ENCODE measurements at places on chromosomes 16 and 17.

DNA sequence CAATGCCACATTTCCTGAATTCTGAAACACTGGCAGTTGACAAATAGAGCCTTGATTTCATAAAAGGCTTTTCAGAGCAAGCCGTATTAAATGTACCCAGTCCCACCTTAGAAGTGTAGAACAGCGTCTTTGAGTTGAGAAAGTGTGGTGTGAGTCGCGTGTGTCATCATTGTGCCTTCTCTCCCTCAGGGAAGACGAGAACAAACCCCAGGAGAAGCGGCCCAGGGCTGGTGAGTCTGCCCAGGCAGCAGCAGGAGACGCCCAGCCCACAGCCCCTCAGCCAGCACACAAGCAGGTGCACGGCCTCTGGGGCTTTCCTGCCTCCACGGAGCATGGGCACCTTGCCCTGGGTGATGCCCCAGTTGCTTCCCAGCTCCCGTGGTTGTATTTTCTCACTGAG lies 34.0 kb downstream of the CIBAR2 start:
- no peak for DNase-seq

DNA sequence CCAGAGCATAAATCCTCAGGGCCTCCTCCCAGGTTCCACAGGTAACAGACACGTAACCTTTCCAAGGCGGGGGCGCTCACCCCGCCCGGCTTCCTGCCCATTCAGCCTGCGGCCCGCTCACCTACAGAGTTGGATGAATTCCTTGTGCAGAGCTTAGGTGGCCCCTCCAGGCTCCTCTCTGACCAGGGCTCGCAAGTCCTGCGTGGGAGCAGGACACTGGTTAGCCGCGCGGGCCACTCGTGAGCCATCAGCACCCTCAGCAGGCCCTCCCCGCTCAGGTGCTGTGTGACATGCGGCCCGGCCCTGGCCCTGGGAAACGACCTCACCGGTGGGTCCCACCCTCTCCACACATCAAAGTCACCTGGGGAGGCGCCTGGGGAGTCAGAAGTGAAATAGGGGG lies 528 bp downstream of the TERB1 start:
- DNase-seq = peak; percentile 7

GRCh38 chr16:81519301-81520150 lies 74.9 kb downstream of the CMIP start:
- DNase-seq = no peak

- DNase-seq = no peak
Measured at GRCh38 chr17:57913575-57914272, 41.5 kb downstream of the CUEDC1 start.

DNA sequence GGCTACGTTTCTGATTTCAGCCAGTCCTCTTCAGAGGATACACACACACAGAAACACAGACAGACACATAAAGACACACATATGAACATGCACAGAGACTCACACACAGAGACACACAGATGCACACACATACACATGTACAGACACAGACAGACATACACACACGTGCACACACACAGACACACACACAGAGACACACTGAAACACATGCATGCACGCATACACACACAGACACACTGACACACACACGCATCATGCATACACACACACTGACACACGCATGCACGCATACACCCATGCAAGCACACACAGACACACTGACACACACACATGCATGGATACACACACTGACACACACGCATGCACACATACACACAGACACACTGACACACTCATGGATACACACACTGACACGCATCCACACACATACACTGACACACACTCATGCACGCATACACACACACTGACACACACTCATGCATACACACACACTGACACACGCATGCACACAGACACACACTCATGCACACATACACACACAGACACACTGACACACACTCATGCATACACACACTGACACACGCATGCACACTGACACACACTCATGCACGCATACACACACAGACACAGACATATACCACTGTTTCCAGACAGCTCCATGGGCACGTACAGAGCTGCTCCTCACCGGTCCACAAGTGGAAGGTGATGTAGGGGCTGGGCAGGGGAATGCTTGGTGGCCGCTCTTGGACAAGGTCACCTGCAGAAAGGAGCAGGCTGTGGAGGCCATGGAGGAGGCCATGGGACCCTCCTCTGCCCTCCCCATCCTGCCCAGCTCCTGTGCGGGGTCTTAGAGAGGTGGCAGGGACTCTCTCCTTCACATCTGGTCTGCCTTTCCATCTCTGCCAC lies 30.1 kb upstream of the MFSD6L start:
- DNase-seq = no peak

GRCh38 chr17:56292010-56292409 lies 138.7 kb downstream of the ANKFN1 start:
- DNase-seq = no peak

- no peak for DNase-seq
Measured at GRCh38 chr16:81817789-81818567, 38.9 kb downstream of the PLCG2 start.

- no peak for DNase-seq
Measured at GRCh38 chr16:57432505-57432904, 14.7 kb downstream of the CIAPIN1 start.

DNA sequence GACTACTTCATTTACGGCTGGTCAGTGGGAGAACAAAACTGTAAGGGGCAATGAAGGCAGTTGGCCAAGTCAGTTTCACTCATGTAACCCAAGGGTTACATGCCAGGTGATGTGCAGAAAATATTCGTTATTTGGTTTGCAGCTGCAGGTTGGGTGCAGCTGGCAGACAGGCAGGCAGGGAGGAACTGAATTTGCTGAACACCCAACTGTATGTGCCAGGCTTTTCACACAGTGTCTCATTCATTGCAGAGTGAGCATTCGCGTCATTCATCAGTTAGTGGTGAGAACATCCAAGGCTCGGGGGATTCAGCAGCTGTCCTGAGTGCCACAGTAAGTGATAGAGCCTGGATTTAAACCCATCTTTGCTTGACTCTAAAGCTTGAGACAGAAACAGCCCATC lies 59.7 kb downstream of the ABCC6 start:
- DNase-seq = no peak

DNA sequence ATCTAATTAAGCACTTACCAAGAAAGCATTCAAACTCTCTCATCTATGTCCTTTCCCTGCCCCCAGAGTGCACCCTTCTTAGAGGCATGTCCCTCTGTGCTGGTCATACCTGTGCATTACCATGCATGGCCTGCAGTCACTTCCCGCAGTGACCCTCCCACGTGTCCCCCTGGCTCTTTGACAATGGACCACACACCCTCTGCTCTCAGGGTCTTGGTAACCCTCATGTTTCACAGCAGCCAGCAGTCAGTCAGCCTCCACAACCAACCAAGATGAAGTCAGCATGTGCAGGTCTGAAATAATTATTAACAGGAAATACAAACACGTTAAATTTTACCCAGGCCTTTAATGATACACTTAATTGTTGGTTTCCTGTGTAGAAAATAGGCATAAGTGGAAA lies 10.1 kb downstream of the KRT33A start:
- DNase-seq = no peak

- no peak for DNase-seq
Measured at GRCh38 chr17:48589060-48589830, 796 bp downstream of the HOXB3 start.

GRCh38 chr16:64627288-64627687 lies 494.6 kb downstream of the CDH11 start:
- DNase-seq = no peak

- no peak for DNase-seq
Measured at GRCh38 chr17:10420811-10421210, 939 bp downstream of the MYH8 start.

DNA sequence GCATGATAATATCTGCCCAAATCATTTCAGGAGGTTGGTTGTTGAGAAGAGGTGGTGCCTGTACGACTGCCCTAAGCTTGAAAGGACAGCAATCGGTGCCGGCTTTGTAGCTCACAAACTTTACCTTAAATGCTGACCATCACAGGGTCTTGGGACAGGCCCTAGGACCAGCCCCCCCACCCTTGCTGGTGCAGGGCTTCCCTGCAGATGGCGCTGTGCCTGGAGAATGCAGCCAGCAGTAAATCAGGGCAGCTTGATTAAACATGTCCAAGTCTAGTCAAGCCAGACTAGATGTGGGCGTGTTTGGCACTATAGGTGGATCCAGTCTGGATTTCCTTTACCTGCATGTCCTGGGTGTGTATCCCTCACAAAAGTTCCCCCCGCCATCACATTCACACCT lies 135.5 kb upstream of the CRHR1 start:
- no peak for DNase-seq

- DNase-seq = no peak
Measured at GRCh38 chr17:73941919-73942530, 261.5 kb upstream of the RPL38 start.

DNA sequence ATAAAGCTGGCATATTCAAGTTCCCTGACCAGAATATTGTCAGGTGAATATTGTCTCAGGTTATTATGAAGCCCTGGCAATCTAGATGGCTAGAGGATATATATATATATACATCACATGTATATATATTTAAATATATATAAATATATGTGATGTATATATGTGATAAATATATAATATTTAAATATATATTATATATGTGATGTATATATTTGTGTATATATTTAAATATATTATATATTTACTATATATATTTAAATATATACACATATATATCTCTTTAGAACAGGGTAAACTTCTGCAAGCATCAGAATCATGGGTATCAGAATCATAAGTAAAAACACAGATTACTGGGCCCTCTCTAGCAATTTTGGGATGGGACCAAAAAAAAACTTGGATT lies 112.6 kb downstream of the CDH8 start:
- no peak for DNase-seq

GRCh38 chr16:27792486-27793248 lies 242.7 kb downstream of the KATNIP start:
- DNase-seq = no peak

- no peak for DNase-seq
Measured at GRCh38 chr17:57869617-57870282, 19.9 kb upstream of the MRPS23 start.

- peak; percentile 38 for DNase-seq
Measured at GRCh38 chr17:10058921-10059683, 139.3 kb downstream of the GAS7 start.

DNA sequence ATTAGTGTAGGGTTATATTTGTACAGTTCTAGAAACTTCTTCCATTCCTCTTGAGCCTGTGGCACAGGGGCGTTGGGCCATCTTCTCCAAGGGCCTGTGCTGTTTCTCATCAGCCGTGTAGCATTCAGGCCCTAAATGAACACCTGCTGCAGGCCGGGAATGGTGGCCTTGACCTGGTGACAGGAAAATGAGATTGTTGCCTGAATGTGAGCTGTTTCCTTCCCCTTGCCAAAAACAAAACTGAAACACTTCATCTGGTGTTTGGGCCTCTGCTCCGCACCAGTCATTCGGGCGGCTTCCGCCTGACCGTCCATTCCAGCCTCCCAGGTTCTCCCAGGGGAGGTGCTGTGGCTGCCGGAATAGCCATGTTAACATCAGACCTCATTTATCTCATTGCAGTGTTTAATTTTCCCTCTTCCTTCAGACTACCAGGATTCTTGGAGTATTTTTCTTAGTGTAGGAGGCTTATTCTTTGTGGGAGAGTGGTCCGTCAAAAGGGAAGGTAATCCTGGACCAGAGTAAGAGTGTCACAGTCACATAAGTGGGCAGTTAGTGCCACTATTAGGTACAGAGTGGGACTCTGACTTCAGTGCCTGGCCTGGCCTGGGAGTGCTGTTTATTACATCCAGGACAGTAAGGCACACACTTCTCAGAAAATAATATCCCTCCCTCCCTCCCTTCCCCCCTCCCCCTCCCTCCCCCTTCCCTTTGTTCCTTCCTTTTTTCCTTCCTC lies 61.9 kb downstream of the WWP2 start:
- peak; percentile 55 for DNase-seq

- no peak for DNase-seq
Measured at GRCh38 chr16:15032547-15033308, 23.1 kb downstream of the NTAN1 start.

GRCh38 chr16:78633551-78633950 lies 534.1 kb downstream of the WWOX start:
- no peak for DNase-seq

- DNase-seq = no peak
Measured at GRCh38 chr17:65055708-65056638, 567 bp downstream of the GNA13 start.

DNA sequence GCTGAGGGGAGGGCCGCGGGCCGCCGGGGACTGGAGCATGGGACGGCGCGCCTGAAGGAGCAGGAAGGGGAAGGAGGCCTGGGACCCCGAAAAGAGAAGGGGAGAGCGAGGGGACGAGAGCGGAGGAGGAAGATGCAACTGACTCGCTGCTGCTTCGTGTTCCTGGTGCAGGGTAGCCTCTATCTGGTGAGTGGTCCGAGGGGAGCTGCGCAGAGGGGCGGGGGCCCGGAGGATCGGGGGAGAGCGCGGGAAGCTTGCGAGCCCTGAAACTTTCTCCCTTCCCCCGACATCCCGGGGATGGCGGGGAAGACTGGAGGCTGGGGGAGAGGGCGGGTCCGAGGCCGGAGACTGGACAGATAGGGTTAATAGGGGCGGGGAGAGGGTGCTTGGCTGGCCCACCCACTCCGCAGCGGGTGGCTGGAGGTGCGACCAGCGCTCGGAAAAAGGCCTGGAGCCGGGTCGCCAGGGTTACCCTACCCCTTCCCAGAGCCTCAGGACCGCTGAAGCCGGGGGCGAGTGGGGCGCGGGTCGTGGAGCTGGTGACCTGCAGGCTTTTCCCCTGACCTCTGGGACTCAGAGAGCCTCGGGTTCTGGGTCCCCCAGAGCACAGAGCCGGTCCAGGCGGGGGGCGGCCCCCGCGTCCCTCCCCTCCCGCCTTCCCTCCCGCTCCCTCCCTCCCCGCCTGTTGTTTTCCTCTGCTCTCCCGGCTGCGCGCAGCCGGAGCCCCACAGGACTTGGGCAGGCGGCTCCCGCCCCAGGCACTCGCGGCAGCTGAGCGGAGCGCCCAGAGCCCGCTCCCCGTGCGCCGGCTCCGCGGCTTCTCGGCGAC lies 631 bp downstream of the NXPH3 start:
- DNase-seq = no peak

DNA sequence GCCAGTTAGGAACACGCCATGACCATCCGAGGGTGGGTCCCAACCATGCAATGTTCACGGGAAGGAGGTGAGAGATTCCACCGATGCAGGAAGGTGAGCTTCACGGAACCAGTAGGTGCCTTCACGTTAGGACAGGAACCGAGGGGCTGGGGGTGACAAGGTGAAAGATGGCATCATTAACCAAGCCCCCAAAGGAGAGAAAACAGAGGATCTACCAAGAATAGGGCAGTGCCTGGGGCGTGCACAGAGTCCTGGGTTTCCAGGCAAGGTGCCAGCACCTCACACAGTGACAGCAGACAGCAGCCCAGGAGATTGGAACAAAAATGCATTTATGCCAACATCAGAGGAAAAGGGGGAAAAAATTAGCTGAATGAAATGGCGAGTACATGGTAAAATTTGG lies 137.9 kb downstream of the GSG1L start:
- DNase-seq = no peak

- DNase-seq = no peak
Measured at GRCh38 chr17:2292100-2292499, 11.5 kb downstream of the SMG6 start.

DNA sequence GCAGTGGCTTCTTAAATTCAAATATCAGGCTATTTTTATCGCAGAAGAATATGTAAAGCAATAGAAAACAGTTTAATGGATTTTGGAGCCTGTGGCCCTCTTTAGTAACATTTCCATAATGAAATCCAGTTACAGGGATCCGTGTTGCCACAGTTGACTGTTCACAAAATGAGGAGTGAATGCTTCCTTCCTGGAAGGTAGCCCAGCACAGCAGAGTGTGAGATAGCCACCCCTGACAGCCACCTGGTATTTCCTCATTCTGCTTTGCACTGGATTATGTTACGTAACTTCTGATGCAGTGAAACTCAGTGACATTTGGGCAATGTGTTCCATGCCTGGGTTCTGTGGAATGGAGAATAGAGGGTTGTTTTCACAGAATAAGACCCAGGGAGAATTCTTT lies 517.2 kb downstream of the RBFOX1 start:
- DNase-seq = no peak

All from GM12892 (cell line).